ENCODE measurements at places on chromosomes 4 and X.

GRCh38 chr4:61405307-61405706 lies 205.2 kb downstream of the ADGRL3 start:
- no peak for DNase-seq

DNA sequence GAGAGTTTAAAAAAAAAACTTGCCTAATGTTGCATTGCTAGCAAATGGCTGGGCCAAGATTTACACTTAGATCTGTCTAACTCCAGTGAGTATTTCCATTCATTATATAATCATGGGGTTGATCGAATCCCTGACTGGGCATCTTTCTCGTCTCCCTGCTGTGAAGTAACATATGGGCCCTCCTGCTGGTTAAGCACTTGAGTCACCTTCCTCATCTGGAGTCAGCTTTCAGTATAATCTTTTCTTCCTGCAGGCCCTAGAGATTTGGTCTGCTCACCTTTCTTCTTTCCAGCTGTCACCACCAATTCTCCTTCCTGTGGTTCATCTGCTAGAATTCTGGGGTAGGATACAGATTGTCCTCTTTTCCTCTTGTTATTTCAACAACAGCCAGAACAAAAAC lies 41.6 kb downstream of the TIGD2 start:
- no peak for DNase-seq

DNA sequence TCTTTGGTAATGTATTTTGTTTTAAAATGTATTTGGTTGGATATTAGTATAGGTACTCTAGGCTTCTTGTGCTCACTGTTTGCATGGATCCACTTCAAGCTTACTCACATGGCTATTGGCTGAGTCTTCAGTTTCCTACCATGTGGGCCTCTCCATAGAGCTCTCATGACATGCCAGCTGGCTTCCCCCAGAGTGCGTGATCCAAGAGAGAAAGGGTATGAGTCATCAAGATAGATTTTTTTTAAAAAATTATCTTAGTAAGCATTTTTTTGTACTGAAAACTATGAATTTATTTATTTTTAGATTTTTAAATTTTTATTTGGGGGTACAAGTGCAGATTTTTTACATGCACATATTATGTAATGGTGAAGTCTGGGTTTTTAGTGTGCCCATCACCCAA lies 219.1 kb upstream of the AMOT start:
- DNase-seq: no peak

GRCh38 chrX:120380699-120381098 lies 18.8 kb downstream of the ATP1B4 start:
- no peak for DNase-seq

- DNase-seq: no peak
Observed at GRCh38 chr4:165095291-165095690, 17.4 kb downstream of the TMEM192 start.

- no peak for DNase-seq
Observed at GRCh38 chr4:83558680-83559079, 22.8 kb downstream of the GPAT3 start.

- no peak for DNase-seq
Observed at GRCh38 chrX:13938051-13938828, 91.5 kb downstream of the GEMIN8 start.

GRCh38 chrX:153412746-153413720 lies 1.8 kb downstream of the ZFP92 start:
- no peak for DNase-seq

GRCh38 chr4:60241866-60242265 lies 958.3 kb upstream of the ADGRL3 start:
- no peak for DNase-seq

GRCh38 chr4:15104825-15105224 lies 102.5 kb downstream of the CPEB2 start:
- no peak for DNase-seq

DNA sequence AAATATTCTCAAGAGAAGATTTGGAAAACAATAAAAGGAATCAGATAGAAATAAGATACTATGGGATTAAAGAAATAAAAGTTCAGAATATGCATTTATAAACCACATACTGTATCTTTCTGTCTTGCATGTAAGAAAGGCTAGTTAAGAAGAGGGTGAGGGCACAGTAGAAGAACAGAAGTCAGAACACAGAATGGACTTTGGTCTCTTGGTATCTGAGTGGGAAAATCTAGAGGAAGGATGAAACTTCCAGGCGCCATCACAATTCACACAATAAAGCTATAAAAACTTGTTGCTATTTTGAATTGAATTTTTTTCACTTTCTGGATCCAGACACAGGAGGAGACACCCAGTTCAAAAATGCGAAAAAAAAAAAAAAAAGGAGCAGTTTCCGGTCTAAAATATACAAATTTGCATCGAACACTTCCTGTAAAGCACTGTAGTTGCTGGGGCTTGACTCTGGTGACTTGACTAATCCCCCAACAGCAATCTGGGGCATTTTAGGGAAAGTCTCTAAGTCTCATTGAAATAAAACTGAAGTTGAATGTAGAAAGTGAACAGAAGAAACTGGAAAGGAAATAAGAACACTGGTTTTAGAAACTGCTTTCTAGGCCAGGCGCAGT lies 8.1 kb upstream of the NAAA start:
- DNase-seq: no peak

DNA sequence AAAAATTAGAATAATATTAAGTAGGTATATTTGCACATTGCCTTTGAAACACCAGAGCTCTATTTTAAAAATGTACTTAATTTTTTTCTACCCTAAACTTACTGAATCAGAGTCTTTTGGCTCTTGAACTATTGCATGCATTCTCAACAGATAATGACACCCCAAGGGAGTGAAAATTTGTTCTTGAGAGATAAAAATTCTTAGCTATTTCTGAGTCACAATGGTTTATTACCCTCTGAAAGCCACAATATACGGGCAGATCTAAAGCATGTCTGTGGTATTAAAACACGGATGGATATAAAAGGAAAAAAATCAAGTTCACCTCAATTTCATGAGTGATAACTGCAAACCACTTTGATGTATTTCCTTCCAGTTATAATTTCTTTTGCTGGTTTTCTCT lies 636.3 kb upstream of the FTHL17 start:
- no peak for DNase-seq

- no peak for DNase-seq
Observed at GRCh38 chr4:3781193-3781886, 15.2 kb downstream of the ADRA2C start.

GRCh38 chr4:148095346-148095923 lies 346.8 kb downstream of the NR3C2 start:
- no peak for DNase-seq

DNA sequence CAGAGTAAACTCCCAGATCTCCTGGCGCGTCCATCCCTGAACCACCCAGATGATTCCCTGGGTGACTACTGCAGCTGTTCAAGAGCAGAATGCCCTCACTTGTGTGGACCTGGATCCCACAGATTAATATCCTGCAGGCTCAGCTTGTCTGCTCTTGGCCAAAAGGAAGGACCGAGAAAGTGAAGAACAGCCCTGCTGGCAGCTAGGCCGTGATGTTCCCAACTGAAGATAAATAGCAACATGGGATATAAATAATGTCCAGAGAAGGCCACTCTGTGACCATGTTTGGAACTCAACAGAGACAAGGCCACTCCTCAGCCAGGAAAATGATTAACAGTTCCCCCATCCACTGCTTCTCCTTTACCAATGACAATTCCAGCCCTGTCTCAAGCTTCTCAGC lies 21.5 kb downstream of the SUPT20HL2 start:
- DNase-seq: no peak

GRCh38 chrX:69153060-69153730 lies 12.1 kb downstream of the PJA1 start:
- DNase-seq: no peak

GRCh38 chrX:17413228-17413627 lies 38.2 kb downstream of the NHS start:
- DNase-seq: no peak

- no peak for DNase-seq
Observed at GRCh38 chr4:174210952-174211490, 72.4 kb downstream of the FBXO8 start.

- no peak for DNase-seq
Observed at GRCh38 chrX:106780264-106780663, 22.2 kb upstream of the TBC1D8B start.

- no peak for DNase-seq
Observed at GRCh38 chrX:100264200-100264599, 145.9 kb downstream of the PCDH19 start.

- no peak for DNase-seq
Observed at GRCh38 chr4:101259876-101260275, 87.5 kb downstream of the PPP3CA start.

DNA sequence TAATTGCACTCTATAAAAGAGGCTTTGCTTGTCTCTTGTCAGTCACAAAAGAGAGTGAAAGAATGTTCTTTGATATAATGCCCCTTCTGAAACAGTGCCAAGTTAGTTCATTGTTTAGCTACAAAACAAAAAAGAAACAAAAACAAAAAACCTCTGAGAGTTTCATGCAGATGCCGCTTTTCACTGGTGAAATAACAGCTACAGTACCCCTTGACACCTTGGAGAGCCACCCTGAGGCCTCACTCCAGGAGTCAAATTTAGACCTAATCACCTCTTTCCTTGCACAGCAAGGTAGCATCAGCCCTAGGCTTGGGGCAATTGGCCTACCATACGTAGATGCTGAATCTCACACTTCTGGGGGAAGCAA lies 185.2 kb downstream of the UNC5C start:
- DNase-seq: no peak

- DNase-seq: no peak
Observed at GRCh38 chr4:128604840-128605239, 204.7 kb upstream of the JADE1 start.

DNA sequence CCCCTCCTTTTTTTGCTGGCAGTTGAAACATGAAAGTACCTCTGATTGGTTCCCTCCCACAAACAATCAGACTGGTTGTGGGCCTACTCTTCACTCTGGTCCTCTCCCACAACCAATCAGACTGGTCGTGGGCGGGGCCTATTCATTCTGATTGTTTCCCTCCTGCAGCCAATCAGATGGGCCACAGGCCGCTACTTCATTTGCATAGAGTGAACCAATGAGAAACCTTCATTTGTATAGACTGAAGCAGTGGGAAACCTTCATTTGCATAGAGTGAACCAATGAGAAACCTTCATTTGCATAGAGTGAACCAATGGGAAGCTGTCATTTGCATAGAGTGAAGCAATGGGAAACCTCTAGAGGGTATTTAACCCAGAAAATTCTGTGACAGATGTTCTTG lies 55.2 kb downstream of the TRMT44 start:
- no peak for DNase-seq

DNA sequence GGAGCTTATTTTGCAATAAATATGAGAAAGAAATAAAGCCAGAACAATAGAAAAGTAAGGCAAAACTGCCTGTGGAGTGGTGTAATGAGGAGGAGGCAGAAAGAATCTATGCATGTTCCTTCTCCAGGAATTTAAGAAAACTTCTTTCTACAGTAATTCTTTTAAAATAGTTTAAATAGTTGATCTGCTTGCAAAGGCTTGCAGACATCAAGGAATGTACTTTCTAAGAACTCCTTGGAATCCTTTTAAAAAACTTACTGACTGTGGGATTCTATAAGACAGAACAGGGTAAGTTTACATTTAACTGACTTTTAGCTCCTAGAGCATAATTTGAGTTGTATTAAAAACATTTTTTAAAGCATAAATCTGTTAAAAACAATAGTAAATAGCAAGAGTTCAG lies 63.2 kb upstream of the ALB start:
- no peak for DNase-seq

GRCh38 chrX:147763131-147763530 lies 148.6 kb upstream of the FMR1 start:
- DNase-seq: no peak

DNA sequence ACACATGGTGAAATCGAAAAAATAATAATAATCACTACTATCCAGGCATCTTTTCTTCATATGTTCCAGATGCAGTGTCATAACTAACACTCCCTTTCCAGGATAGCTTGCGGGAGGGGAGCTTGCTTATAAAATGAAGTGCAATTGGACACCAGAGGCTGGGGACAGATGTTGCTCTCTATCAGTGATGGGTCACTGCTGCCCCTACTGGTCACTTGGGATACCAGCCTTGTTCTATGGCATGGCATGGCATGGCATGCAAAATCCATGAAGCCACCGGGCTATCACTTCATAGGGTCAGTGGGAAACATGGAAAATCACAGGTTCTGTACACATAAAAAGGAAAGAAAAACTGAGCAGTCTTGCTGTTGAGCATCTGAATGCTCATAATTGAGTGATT lies 168.1 kb downstream of the GLRA2 start:
- DNase-seq: no peak

DNA sequence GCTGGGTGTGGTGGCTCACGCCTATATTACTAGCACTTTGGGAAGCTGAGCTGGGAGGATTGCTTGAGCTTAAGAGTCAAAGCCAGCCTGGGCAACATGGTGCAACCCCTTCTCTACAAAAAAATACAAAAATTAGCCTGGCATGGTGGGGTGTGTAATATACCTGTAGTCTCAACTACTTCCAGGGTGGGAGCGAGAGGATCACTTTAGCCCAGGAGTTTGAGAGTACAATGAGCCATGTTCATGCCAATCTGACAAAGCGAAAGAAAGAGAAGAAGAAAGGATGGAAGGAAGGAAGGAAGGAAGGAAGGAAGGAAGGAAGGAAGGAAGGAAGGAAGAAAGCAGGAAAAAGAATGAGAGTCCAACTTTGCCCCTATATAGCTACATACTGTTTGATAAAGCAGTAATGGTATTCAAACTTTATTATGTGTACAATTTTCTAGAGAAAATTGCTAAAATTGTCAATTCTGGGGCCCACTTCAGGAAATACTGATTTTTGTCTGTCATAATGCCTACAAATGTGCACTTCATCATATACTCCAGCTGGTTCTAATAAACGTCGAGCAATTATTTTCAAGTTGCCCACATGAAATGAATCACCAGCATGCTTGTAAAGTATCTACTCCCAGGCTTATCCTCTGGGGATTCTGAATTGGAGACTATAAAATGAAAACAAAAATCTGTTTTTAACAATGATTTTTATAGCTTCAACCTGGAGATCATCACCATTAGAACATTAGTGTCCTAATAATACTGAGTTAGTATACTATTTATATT lies 132.3 kb downstream of the NDST4 start:
- no peak for DNase-seq

DNA sequence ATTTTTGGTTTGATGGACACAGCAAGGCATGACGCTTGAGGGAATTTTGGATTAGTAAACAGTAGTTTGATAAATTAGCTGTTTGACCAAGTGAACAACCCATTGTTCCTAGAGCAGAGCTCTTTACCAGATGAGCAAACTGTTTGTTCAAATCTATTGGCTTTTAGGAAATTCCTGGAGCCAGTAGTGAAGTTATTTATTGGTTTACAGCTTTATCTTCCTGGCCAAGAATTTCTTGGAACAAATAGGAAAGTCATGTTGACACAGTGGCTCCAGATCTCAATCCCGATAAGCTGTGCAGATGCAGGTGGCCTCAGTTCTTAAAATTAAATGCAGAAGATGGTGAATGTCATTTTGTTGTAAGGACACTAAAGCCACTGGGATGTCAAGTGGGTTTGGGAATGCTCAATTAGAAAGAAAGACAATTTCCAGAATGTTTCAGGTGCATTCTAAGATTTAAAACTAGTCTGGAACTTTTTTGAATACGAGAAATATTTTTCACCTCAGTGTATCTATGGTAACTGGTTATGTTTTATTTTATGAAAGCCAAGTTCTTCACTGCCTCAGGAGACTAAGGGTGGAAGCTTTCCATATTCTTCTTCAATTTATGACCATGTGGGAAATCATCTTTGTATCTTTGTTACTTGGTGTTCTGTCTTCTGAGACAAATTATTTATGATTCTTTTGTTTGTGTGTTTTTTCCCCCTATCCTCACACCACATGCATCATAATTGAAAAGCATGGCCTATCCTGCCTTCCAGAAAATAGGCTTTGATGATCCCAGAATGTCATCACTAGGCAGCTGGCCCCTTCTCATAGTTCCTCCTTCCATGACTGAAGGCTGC lies 554.5 kb downstream of the STIM2 start:
- no peak for DNase-seq

GRCh38 chr4:140800666-140801065 lies 44.5 kb upstream of the TBC1D9 start:
- no peak for DNase-seq

All from activated T-cell treated with anti-CD3 and anti-CD28 coated beads for 4 hours (primary cell).